ENCODE measurements at places on chromosomes 2 and 18. TPM values are rescaled to one million over a fixed set of nuclear protein-coding genes. Genes with fewer than 3 reads are reported as not detected.
A peak's percentile ranks its signal among the peaks of the same experiment; 100 is the strongest.

GRCh38 chr18:79071503-79072210 lies 2.5 kb downstream of the ATP9B start:
- H3K4me1 ChIP-seq = peaks cover 29% of the 10 kb centered on the region
- H3K27me3 ChIP-seq = no peaks in the 10 kb centered on the region
- no peak overlapping the region for H3K4me3 ChIP-seq
- H3K27ac ChIP-seq = no peak overlapping the region
- H3K36me3 ChIP-seq = no peaks in the 10 kb centered on the region
- DNase-seq = no peak

- DNase-seq = no peak
- no peaks in the 10 kb centered on the region for H3K4me1 ChIP-seq
- H3K4me3 ChIP-seq = no peak overlapping the region
- no peaks in the 10 kb centered on the region for H3K36me3 ChIP-seq
- no peaks in the 10 kb centered on the region for H3K27me3 ChIP-seq
Measured at GRCh38 chr18:40841063-40841462, 1114.0 kb upstream of the PIK3C3 start.

The NR4A2 gene
- 1.7 TPM for total RNA-seq

GRCh38 chr18:79796531-79797405 lies 970 bp upstream of the KCNG2 start:
- H3K4me3 ChIP-seq = no peak overlapping the region
- peaks cover 39% of the 10 kb centered on the region for H3K27me3 ChIP-seq
- H3K4me1 ChIP-seq = peaks cover 22% of the 10 kb centered on the region
- peak; percentile 39 for DNase-seq

- H3K36me3 ChIP-seq = no peaks in the 10 kb centered on the region
- no peaks in the 10 kb centered on the region for H3K27me3 ChIP-seq
- H3K4me3 ChIP-seq = no peak overlapping the region
Measured at GRCh38 chr18:7830468-7830867, 263.4 kb downstream of the PTPRM start.

DNA sequence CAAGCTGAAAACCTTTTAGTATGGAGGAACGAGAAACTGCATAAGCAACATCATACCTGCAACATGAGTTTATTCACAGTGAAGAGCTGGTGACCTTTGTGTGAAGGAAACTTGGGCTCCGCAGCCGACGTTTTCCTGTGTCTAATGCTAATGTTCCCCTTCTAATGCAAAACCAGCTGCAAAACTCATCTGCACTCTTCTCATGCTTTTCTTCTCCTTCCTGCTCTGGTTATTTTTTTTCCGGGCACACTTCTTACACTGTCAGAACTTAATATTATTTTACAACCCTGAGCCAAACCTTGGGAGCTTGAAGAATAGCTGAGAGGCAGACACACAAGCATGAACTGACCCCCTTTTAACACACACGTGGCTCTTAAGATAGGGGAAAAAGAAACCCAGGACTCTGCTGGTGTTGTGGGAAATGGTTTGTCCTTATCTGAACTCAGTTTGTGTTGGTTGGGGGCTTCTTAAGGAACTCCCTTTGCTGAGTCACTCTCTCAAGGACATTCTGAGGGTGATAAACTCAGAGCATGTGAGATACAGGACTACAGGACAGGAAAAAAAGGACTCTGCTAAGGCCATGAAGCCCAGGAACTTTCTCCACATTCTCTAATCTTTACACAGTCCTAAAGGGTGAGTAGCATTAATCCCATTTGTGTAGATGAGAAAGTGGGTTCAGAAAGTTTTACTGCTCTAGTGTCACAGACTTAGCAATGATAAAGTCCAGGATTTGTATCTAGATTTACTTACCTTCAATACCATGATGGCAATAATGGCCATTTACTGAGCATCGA lies 439.3 kb upstream of the TRIB2 start:
- no peak overlapping the region for H3K27ac ChIP-seq
- DNase-seq = no peak
- no peak overlapping the region for H3K4me3 ChIP-seq
- H3K4me1 ChIP-seq = peaks cover 11% of the 10 kb centered on the region

GRCh38 chr2:63840081-63840784 lies 1.5 kb upstream of the UGP2 start:
- H3K36me3 ChIP-seq = no peaks in the 10 kb centered on the region
- no peaks in the 10 kb centered on the region for H3K27me3 ChIP-seq

The TRIM54 gene
- 175 TPM for total RNA-seq

The MPP4 gene
- not detected for total RNA-seq

DNA sequence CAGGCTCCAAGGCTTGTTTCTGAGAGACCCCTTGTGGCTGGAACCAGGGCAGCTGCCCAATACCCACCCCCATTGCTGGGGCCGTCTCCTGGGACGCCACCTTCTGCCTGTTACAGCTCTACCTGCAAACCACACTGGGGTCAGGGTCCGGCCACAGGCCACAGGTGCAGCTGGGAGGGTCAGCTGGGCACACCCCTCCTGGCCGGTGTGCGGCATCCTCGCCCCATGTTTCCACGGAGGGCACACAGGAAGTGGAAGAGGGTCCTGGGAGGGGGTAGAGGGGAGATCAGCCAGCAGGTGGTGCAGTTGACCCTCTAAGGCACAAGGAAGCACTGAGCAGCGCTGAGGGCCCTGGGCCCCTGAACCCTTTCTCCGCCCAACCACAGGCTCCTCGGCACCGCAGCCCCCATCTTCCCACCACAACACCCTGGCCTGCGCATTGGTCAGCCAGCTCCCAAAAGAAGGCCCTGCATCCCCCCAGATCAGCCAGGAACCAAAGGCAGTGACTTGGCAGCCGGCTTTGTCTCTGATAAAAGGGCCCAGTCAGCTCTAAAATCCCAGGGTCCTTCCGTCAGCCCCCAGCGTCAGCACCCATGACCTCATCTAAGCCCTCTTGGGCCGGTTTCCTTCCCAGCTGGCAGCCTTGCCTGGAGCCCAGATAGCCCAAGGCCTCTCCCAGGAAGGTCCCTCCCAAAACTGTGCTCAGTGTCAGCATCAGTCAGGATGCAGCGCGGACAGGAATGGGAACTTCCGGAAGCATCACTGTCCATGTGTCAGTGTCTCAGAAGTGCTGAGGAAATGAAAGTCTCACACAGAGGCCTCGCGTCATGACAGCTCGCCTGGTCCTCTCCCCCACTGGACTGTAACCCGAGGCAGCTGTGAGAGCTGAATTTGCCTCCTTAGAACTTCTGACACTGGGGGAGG lies 1.7 kb downstream of the ERFE start:
- no peak overlapping the region for H3K4me3 ChIP-seq
- peaks cover 22% of the 10 kb centered on the region for H3K27me3 ChIP-seq
- no peak for DNase-seq
- no peaks in the 10 kb centered on the region for H3K36me3 ChIP-seq

The MROH2A gene
- total RNA-seq = not detected

DNA sequence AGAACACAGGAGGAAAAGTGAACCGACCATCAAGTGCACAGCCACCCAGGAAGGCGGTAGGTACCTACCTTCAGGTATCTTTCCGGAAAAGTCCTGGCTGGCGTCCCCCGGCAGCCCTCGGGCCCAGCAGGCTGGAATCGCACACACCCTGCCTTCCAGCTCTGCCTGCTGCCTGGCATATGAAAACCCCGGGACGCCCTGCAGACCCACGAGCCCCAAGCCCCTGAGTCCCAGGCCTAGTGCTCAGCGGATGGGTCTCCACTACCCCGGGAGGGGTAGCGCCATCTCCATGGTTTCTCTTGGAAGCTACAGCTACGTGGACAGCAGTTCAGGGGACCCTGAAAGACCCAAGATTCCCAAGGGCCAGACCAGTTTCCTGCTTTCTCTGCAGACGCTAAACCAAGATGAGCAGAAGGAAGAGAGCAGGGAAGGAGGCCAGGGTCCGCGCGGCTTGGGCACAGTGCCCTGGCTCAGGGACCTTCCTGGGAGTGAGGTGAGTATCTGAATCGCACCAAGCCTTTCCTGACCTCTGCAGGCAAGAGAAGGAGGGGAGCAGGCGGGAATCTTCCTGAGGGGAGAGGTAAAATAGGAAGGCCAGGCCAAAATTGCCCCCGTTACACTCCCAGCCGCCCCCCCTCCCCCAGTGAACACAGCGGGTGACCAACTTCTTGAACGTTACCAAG lies 80.4 kb downstream of the ARHGEF4 start:
- DNase-seq = no peak
- no peaks in the 10 kb centered on the region for H3K4me1 ChIP-seq
- H3K4me3 ChIP-seq = no peak overlapping the region
- no peak overlapping the region for H3K27ac ChIP-seq

The DOCK10 gene
- total RNA-seq = 0.31 TPM

Measured in heart left ventricle (tissue), 16 donors.